Stimulated activated CD4-positive, alpha-beta T cell treated with anti-CD3 and anti-CD28 coated beads, Interleukin-2, amount 100 ng/mL, for 24 hours (primary cell): ENCODE measurements at places on chromosomes 2 and 18.
A peak's percentile ranks its signal among the peaks of the same experiment; 100 is the strongest.

- DNase-seq, result no peak
Measured at GRCh38 chr2:227376656-227377396, 2.3 kb downstream of the TM4SF20 start.

- DNase-seq, result no peak
Measured at GRCh38 chr2:70596739-70597138, 43.1 kb upstream of the TGFA start.

DNA sequence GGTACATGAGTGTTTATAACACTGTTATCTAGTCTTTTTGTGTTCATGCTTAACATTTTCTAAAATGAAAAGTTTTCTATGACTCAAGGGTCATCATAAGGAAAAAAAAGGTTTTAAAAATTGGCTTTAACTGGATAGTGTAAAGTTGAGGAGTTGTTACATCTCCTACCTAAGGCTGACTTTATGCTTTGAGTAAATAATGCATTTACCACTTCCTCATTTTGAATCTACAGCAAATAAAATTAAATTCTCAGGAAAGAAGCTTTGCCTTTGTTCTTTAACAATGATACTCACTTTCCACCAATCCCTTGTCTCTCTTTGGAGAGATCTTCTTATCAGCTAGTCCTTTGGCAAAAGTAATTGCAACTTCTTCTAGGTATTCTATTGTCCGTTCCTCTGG is 29.7 kb downstream of the HADHA start:
- no peak for DNase-seq

- DNase-seq, result no peak
Measured at GRCh38 chr18:67875944-67876343, 359.4 kb upstream of the DSEL start.

- no peak for DNase-seq
Measured at GRCh38 chr18:435940-436339, 64.6 kb downstream of the COLEC12 start.

- no peak for DNase-seq
Measured at GRCh38 chr2:205386109-205386508, 296.2 kb upstream of the NRP2 start.

DNA sequence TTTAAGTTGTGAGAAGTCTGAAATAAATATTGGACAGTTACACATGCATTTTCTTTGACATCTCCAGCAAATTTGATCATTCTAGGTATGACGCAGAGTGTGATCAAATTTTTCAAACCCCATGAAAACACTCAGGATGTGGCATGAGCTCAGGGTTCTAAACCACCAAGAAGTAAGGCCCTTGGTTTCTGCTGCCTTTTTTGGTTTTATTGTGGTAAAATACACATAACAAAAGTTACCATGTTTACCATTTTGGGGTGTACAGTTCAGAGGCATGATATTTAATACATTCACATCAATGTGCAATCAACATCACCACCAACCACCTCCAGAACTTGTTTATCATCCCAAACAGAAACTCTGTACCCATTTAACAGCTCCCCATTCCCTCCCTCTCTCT is 64.3 kb upstream of the TTN start:
- DNase-seq, result no peak

DNA sequence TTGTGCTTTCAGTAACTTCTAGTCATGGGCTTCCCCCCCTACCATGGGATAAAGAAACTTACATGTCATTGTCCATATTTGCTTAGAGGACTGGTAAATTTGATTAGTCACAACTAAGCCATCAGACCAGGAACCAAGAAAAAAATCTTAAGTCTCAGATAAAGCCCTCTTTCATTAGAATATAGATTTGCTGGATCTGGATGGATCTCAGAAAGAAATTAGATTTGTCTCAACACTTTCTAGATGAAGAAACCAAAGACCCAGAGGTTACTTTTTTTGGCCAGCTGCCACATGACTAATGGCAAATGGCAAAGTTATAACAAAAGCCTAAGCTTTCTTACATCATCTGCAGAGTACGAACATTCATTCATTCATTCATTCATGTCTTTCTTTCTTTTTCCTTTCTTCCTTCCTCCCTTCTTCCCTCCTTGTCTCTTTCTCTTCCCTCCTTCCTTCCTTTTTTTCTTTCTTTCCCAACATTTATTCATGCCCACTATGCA is 60.2 kb downstream of the CDCA7 start:
- no peak for DNase-seq

GRCh38 chr2:5664278-5664681 is 27.9 kb upstream of the SOX11 start:
- no peak for DNase-seq

DNA sequence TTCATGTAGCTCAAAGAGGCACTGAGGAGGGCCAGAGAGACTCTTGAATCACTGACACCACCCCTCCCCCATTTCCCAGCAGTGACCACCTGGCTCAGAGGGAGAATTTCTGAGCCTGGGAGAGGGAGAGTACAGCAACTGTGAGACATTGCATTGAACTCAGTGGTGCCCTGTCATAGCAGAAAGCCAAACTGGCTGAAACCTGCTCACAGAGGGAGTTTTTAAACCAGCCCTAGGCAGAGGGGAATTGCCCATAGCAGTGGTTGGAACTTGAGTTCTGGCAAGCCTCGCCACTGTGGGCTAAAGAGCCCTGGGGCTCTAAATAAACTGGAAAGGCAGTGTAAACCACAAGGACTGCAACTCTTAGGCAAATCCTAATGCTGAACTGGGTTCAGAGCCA is 243.1 kb downstream of the ADCYAP1 start:
- no peak for DNase-seq

DNA sequence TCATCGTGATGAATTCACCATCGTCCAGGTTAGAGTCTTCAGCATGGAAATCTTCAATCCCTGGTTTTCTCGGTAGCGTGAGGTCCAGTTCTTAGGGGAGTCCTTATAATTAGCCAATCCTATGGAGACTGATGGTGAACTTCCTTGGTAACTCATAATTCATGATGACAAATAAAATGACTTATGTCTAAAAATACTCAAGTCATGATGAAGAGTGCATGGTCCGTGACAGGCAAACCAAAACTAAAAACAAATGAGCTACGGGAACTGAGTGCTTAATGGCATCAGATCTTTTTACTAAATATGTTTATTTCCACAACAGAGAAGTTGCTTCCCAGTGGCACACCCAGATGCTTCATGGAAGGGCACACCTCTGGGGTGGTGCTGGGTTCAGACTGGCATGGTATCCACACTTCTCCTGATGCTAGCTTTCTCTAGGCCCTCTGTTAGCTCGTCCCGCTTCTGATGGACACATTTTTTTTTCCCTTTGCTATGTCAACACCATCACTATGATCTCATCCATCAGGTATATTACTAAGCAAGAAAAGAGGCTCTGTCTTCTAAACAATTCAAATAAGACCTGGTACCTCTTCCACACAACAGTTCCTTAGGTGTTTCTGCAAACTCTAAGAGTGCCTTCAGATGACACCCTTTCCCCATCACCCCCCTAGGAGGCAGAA is 92.8 kb upstream of the NEDD4L start:
- DNase-seq, result no peak

DNA sequence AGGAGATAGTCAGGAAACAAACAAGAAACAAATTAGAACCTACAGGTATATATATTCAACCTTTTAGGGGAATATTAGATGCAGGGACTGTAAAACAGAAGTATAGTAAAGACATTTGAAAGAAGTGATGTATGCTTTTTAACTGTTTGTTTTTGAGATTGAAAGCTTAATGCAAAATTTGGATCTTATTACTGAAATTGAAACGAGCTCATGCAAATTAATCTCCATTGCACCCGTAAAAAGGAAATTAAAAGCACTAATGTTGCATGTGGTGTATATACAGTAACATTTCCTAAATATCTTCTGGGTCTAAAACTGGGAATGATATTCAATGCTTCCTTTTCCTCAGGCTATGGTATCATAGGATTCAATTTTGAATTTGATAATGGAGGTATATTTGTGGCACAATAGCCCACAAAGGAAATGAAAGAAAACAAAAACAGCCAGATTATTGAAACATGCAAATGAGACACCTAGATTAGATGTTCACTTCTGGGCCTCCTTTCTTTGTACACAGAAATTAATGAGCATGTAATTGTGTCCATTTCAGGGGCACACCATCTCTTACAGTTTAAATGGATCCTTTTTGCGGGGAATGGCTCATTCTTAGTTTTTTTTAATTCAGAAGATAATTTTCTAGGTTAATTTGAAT is 1.6 kb upstream of the ELOA2 start:
- DNase-seq, result no peak

DNA sequence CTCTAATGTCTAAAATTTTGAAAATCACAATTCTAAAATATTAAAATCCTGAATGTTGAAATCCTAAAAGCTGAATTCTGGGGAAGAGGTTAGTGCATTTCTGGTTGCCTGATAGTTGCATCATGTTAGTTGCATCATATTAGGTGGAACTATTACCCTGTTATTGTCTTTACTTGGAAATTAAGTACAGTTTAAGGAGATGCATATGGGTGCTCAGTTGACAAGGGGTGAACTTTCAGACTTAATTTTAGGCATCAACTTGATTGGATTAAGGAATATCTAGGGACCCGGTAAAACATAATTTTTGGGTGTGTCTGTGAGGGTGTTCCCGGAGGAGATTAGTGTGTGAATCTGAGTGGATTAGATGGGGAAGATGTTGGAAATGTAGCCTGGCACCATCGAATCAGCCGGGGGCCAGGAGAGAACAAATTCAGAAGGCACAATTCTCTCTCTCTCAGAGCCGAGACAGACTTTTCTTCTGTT is 409.8 kb downstream of the PLCL1 start:
- DNase-seq, result no peak

DNA sequence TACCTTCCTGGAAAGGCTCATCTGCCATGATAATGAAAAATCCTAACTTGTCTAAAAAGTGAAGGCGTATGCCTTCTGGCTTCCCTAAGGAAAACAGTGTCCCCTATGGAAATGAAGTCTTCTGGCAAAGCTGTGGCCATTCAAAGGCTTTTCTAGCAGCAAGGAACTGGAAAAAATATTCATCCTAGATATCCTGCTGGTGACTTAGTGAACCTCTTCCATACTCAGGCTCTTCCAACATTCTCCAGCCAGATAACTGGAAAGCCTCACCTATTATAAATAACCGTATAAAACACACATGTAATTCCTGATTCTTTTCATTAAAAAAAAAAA is 84.7 kb downstream of the RBMS1 start:
- DNase-seq, result no peak

DNA sequence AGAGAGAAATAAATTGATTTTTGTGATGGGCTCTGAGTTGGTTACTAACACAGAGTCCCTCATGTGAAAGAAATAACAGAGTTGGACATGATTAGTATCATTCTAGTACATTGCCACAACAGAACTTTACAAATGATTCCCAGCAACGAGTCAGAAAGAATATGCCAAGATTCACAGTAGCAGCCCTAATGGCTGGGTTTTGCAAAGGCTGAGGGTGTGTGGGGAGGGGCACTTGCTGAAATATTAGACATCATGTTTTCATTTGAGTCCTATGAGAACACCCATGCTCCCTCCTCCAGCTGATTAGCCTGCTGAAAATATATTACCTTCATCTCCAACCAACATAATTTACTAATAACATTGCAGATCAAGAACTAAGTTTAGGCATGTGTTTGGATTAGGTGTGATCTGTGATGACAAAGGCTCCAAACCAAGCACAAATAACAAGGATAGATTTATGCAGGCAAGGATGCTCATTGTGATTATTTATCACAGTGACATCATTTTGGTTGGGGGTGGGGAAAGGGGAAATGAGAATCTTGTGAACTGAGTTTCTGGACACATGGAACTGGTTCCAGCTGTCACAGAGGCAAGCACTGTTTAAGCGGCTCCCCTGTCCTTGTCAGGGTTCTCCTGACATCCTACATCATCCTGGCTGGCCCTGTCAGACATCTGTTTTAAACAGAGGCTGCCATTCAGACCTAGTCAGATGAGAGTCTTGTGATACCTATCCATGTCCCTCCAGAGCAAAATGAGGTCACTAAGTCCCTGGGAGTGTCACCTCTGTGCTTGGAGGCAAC is 205.8 kb upstream of the NCKAP5 start:
- DNase-seq, result no peak

- no peak for DNase-seq
Measured at GRCh38 chr2:181446985-181447384, 10.2 kb upstream of the ITGA4 start.

- DNase-seq, result no peak
Measured at GRCh38 chr2:101037161-101037755, 35.2 kb downstream of the RPL31 start.

GRCh38 chr2:160557903-160558302 is 64.3 kb upstream of the RBMS1 start:
- DNase-seq, result no peak

GRCh38 chr2:236956641-236957040 is 129.0 kb upstream of the COPS8 start:
- no peak for DNase-seq

- DNase-seq, result no peak
Measured at GRCh38 chr18:62741118-62741566, 25.8 kb downstream of the PHLPP1 start.

DNA sequence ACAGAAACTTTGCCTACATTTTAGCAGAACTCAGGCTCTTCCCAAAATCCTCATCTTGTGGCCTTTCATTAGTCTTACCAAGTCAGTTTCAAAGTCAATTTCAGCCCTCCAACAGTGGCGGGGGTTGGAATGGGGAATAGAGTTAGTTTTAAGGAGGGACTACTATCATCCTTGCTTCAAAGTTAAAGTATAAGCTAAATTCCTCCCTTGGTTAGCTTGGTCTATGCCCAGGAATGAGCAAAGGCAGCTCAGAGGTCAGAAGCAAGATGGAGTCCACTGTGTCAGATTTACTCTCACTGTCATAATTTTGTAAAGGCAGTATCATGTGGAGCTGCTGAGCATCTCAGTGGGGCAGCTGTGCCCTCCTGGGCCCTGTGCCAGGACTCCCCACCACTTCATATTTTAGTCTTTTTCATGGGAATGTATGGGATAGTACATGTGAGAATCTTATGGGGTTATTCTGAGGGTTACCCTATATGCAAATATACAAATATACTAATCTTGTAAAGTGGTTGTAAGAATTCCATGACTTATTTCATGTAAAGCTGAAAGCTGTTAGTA is 145.2 kb upstream of the MMADHC start:
- DNase-seq, result no peak

DNA sequence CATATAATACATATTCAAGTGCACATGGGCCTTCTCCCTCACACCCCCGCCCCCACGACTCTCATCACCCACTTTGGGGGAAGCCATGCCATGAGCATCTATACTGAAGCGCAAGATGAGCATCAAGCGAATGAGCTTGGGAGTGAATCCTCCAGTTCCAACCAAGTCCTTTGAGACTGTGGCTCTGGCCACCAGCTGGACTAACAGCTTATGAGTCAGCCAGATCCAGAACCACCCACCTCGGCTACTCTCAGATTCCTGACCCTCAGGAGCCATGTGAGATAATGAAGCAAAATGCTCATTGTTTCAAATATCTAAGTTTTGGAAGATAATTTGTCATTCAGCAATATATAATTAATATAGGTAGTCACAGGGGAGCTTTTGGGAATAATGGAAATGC is 22.2 kb upstream of the IL1RL1 start:
- no peak for DNase-seq

GRCh38 chr18:59065684-59066083 is 74.0 kb upstream of the SEC11C start:
- no peak for DNase-seq

- peak; percentile 26 for DNase-seq
Measured at GRCh38 chr2:202377207-202377761, 1.2 kb downstream of the BMPR2 start.

GRCh38 chr2:200455958-200456421 is 53.9 kb downstream of the KCTD18 start:
- peak; percentile 22 for DNase-seq
